ENCODE measurements at places on chromosomes 7 and 10.

DNA sequence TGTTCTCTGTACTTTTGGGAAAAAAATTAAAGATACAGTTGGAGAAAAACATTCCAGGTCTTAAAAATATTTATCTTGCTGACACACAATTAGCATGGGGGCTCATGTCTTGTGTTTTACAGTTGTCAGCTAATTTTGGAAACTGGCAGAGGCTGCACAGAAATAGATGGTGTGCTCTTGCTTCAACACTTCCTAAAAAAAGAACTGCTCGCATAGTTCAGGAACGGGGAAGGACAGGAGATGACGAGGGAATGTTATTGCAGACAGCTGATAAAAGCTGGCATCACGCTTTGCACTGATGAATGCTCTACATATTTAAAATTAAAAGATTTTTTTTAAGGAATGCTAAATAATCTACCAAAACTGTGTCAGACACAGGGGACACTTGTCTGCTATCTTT, 103.5 kb upstream of the CELF2 start:
- no peak for DNase-seq

GRCh38 chr10:24255881-24256311, 47.0 kb downstream of the KIAA1217 start:
- no peak for DNase-seq

GRCh38 chr7:128221929-128222403, 19.1 kb upstream of the LEP start:
- DNase-seq = peak; percentile 57

DNA sequence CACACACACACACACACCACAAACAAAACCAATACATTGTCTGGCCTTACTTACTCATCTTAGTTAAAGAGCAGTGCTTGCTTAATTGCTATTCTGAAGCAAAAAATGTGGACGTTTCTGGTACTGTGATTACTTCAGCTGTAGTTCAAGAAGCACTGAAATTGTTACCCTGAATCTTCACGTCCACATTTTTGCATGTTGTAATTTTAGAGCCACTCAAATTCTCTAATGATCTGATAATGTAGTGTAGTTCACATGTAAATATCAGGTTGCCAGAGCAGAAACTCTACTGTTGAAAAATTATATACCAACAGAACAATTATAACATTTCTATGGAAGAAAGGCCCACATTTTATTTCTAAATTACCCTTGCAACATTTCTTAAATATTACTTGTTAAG, 1451.1 kb downstream of the GATA3 start:
- no peak for DNase-seq

- no peak for DNase-seq
Observed at GRCh38 chr7:100578246-100579183, 4.8 kb upstream of the SAP25 start.

DNA sequence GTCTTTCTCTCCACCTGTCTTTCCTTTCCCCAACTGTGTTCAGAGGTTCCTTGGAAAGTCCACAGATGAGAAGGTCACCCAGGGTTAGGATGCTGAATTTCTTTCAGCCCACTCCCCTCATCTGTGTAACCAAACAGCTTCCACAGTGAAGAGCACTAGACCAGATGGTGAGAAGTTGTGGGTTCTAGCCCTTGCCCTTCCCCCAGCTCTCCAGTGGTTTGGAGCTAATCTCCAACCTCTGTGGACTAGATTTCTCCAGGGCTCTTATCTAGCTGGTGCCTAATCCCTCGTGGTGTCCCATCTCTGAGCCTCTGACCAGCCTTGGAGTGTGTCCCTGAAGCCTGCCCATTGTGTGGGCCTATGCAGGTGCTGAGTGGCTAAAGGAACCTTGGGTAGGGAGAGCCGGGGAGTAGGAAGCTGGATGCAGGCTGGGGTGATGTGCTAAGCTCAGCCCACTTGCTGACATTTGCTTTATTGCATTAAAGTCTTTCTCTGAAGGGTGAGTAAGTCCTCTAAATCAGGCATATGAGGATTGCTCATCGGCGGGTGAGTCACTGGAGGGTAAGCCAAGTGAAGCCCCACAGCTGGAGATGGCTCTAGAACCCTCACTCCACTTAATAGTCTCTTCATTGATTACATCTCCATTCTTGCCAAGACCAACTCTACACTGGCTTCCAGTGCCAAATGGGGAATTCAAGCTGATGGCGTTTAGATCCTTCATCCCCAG, 14.9 kb downstream of the DUSP5 start:
- no peak for DNase-seq

DNA sequence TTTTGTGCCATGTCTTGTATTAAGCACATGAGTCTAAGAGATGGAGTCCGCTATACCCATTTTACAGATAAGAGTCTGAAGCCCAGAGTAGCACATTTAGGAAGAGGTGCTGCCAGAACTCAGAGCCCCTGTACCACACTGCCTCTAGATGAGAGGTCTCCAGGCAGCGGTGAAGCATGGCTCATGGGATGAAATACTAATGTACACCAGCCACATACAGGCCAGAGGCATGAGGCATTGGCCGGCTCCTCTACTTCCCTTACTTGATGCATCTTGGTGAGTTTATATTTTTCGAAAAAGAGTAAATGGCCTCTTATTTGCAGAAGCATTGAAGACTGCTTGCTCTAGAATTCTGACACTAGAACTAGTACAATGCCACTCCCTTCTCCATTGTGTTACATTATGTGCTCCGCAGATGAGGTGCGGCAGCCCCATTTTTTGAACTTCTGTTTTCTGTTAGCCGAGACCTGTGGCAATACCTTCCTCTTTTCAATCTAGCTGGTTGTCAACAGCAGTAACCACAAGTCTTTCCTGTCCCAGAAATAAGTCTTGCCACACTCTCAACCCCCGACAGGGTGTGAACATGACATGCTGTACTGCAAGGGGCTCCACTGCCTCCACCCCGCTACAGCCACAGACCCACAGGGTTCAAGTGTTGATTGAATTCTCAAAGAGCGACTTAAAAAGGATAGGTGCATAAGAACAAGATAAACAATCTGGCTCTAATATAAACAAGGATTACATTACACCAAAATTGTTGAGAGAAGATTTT, 145.3 kb downstream of the CELF2 start:
- no peak for DNase-seq

GRCh38 chr7:128666200-128666599, 5.9 kb upstream of the GARIN1A start:
- DNase-seq = no peak

DNA sequence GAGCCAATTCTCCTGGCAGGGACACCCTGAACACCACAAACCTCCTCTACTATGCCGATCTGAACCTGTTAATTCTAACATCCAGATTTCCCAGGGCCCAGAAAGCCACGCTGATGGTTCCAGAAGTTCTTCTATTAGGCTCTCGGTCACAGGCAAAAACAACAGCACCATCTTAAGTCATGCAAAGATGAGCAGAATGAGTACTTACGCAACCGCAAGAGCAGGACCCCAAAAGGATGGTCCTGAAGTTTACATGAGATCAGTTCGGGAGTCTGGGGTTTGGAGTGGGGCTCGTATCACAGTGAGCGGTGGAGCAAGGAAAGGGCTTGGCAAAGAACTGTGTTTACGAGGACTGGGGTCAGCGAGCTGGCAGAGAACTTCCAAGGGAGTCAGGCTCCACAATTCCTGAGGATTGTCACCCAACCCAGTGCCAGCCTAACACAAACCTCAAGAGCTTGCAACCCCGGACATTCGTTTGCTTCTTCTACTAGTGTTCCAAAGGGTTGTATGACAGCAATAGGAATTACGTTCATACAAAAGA, 532.6 kb downstream of the TNS3 start:
- no peak for DNase-seq

- no peak for DNase-seq
Observed at GRCh38 chr10:22325272-22326144, 4.6 kb downstream of the BMI1 start.

DNA sequence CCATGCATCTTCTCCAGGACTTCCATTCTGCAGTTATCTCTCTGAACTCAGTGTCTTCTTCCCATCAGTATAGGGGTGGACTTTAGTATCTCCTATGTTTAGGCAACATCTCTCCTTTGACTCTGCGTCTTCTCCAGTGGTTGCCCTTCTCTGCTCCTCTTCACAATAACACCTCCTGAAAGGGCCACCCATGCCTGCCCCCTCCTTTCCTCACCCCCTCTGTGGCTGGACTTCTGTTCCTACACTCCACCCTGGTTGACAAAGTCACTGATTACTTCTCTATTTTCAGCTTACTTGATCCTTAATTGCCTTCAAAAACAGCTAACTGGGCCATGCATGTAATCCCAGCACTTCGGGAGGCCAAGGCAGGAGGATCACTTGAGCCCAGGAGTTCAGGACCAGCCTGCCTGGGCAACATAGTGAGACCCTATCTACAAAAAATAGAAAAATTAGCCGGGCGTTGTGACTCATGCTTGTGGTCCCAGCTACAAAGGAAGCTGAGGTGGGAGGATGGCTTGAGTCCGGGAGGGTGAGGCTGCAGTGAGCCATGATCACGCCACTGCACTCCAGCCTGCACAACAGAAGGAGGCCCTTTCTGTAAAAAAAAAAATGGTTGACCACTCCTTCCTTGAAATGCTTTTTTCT, 13.7 kb downstream of the SRGN start:
- no peak for DNase-seq

DNA sequence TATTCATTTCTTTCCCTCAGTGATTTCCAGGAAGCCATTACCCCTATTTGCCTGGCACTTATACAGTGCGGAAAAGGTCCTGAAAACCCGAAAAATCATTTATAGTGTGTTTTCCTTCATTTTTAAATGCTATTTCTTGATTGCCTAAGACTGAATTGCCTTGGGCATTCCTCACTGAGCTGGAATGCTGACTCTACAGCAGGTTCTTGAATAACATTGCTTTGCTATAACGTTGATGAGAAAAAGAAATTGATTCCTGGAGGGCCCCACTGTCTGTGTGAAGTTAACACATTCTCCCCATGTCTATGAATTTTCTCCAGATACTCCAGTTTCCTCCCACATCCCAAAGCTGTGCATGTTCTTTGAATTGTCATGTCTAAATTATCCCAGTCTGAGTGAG, 308.5 kb downstream of the EXOC4 start:
- no peak for DNase-seq

- DNase-seq = no peak
Observed at GRCh38 chr10:122713091-122713885, 13.6 kb upstream of the C10orf120 start.

- no peak for DNase-seq
Observed at GRCh38 chr7:8322667-8323066, 60.7 kb upstream of the ICA1 start.

- no peak for DNase-seq
Observed at GRCh38 chr10:96889415-96890171, 57.5 kb downstream of the LCOR start.

- no peak for DNase-seq
Observed at GRCh38 chr10:129853562-129853903, 110.5 kb downstream of the EBF3 start.

- DNase-seq = no peak
Observed at GRCh38 chr10:25047088-25047487, 30.7 kb downstream of the THNSL1 start.

GRCh38 chr10:86968994-86969355, 693 bp downstream of the ADIRF start:
- DNase-seq = no peak

DNA sequence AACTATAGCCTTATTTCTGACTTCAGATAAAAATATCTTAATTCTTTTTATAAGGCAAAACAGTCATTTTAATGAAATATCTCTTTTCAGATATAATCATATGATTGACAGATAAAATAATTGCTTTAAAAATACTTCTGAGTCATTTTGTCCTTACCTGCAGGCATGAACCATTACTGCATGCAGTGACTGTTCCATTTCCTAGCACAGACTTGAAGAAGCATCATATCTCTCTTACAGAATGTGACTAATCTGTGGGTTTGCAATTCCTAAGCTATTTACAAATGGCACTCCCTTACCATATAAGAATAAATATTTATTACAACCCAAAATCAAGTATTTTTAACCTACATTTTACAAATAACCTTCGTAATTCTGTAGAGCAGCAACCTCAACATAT, 120.7 kb downstream of the SRPK2 start:
- DNase-seq = no peak

DNA sequence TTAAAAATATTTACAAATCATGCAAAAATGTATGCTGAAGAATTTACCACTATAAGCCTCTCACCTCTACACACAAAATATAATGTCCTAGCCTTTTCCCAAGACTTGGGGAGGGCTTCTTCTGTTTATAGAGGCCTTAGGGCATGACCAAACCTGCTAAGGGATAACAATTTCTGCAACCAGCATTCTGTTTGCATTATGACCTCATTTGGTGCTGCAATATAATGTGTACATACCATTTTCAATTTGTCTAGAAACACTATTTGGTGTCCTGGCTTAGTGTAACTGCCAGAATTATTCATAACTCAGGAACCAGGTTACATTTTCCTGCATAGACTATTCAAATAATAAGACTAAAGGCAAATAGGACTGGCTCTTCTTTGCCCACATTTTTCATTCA, 446.6 kb upstream of the SORCS1 start:
- DNase-seq = no peak

DNA sequence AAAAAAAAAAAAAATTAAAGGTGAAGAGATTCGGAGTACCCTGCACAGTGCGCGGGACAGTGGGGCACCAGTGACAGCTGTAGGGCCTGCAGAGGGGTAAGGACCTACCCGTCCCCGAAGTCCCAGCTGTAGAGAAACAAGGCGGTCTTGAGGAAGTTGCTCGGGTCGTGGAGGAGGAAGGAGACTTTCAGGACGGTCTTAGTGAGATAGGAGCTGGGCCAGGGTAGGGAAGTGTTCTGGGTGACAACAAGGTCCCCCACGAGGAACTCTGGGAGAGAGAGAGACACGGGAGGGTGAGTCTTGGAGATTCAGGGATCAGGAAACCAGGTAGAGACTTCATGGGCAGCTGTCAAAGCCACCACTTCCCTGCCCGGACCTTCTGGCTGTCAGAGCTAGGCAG, 9.7 kb downstream of the TMEM130 start:
- no peak for DNase-seq

- no peak for DNase-seq
Observed at GRCh38 chr10:134247-135131, 766 bp upstream of the ZMYND11 start.

DNA sequence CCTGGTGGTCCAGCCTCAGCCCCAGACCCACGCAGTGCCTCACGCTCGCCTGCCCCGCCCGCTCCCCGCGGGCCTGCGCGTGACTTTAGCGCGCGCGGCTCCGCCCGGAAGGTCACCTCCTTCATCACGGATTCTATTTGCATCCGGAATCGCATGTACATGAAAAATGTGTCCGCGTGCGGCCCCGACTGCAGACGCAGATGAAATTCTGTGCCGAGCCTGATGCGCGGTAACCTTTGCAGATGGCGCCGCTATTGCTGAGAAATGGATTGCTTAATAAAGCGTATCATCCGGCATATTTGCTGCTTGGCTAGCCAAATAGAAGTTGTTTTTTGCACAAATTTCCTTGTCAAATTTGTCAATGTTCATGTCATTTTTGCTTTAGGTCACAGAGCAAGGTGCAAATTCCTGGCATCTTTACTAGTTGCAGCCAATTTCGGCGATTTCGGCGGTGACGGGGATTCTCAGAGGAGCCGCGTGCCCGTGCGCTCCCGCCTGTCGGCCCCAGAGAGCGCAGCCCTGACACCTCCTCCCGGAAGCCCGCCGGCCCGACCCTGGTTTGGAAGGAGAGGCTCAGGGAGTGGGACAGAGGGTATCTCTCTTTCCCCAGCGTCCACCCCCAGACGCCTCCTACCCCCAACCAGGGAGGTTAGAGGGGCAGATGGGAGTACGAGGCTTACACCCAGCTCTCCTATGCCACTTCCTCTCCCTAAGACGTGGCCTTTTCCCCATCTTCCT, 85.9 kb upstream of the PAX2 start:
- no peak for DNase-seq

- no peak for DNase-seq
Observed at GRCh38 chr10:8416192-8416701, 361.8 kb downstream of the GATA3 start.

GRCh38 chr10:17729630-17730029, 22.4 kb upstream of the TMEM236 start:
- no peak for DNase-seq
